ENCODE measurements at places on chromosomes 1 and 21.

- no peak for DNase-seq
Measured at GRCh38 chr1:61171974-61172373, 89.6 kb downstream of the NFIA start.

GRCh38 chr1:20165522-20165951 lies 20.4 kb upstream of the UBXN10 start:
- DNase-seq: no peak

DNA sequence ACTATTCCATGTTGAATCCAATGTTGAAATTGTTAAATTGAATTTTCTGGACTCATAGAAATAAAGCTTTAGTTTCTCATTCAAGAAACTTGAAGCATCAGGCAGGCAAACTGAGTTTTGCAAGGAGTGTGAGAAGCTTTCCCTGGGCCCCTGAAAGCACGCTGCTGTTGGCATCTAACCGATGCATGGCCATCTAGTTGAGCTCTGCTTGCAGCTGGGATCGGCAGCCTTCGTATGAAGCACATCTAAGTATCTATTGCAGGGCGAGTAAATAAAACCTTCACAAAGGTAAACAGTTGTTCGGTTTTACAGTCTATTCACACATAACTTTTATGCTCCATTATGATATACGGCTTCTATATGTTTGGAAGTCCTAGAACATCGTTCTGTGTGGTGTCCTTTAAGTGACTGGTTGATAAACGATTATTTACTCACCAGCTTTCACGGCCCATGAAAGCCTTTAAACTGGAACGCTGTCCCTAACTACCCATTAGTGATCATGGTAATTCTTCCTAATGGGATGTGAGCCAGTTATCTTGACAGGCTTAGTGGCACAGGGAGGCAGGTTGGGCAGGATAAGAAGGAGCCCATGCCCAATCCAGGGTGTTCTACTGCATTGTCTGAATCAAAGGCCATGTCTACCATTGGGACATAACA lies 71.7 kb downstream of the SEC16B start:
- DNase-seq: no peak

DNA sequence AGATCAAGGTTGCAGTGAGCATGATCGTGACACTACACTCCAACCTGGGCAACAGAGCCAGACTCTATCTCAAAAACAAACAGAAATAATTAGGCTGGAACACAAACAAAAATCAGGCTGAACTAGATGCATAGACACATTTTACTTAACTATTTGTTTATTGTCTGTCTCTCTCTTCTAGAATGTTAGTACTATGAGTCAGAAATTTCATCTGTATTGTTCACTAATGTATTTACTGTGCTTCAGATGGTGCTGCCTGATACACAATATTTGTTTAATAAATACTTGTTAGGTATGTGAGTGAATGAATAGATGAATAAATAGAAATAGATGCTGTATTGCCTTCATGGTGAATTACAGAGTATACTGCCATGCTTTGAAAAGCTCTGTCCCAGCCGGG lies 6.0 kb upstream of the LIN28A start:
- no peak for DNase-seq

DNA sequence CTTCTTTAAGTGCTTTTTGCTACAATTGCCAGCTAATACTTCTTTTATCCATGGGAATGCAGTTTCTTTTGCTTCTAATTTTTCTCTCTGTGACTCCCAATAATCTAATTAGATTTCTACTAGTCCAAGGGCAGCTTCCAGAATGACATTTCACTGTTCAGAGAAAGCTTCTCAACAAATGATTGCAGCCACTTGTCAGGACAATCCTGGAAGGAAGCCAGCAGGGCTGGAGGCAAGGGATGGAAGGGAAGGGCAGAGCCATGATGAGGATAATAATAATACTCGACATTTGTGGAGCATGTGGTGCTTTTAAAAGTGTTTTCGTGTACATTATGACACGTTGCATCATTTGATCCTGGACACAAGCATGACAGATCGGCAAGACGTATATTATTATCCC lies 19.4 kb downstream of the F11R start:
- no peak for DNase-seq

DNA sequence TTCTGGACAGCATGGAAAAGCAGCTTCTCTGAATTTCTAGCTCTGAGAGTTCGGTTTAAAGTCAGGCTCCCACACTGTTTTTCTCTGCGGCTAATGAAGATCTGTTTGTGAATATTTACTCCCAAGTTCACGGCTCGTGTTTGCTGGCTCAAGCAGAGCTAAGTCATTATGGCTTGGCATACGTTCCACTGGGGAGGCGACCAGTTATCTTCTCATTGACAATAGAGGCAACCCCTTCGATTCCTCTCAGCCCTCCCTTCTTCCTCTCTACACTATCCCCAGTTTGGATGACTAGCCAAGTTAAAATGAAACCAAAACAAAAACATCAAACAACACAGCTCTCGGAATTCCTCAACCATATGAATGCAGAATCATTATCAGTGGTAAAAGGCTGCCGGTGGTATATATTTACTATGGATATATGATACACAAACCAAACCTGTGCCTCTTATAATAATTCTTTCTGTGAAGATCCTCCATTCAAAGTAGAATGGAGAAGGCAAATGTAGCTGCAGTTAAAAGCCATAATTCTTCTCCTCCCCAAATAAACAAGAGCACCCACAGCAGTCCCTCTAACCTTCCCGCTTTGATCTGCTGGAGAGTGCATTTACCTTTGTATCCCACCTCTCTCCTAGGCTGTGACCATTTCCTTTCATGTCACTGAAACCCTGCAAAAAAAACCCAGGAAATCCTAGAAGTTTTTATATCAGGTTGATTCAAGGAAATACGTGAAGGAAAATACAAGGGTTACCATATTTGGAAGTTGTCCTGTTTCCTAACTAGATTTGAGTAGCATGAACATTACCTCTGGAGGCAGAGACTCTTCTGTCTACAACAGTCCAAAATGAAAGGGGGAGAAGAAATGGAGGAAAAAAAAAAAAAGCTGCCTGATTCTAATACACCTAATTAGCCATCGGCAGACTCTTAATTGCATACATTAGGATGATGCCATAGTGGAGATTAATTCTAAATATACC lies 108.3 kb upstream of the USH2A start:
- DNase-seq: no peak

- no peak for DNase-seq
Measured at GRCh38 chr1:68433395-68433794, 16.4 kb downstream of the RPE65 start.

Measured in GM12892 (cell line).